Smooth muscle cell of the umbilical artery (primary cell): ENCODE measurements at places on chromosomes 12 and 14. TPM values are rescaled to one million over a fixed set of nuclear protein-coding genes. Genes with fewer than 3 reads are reported as not detected.

Gene USP44
- under 0.01 TPM in 1 of 2 replicates, not detected in the other for total RNA-seq

Gene SCNN1A
- 0.28 and 0.30 TPM in 2 replicates for total RNA-seq

Gene KIF5A
- total RNA-seq: 0.59 and 1.6 TPM in 2 replicates

Gene GRIN2B
- under 0.01 and 0.09 TPM in 2 replicates for total RNA-seq

Gene LRFN5
- 5.6 and 9.2 TPM in 2 replicates for total RNA-seq

Gene SNW1
- 36.8 and 54.9 TPM in 2 replicates for total RNA-seq

Gene CLEC2A
- not detected in 2 replicates for total RNA-seq

Gene NACA
- 802 and 1,064 TPM in 2 replicates for total RNA-seq

Gene MYH6
- total RNA-seq: not detected in 2 replicates

Gene FGFR1OP2
- total RNA-seq: 71.6 and 76.7 TPM in 2 replicates

Gene CD27
- not detected in 2 replicates for total RNA-seq

Gene ZFHX2
- total RNA-seq: 0.30 and 0.97 TPM in 2 replicates

Gene PLEKHD1
- not detected in 2 replicates for total RNA-seq

Gene KRT78
- not detected in 2 replicates for total RNA-seq

Gene SCAF11
- 49.9 and 70.1 TPM in 2 replicates for total RNA-seq
